Kidney glomerular epithelial cell (primary cell): ENCODE measurements at places on chromosomes 3 and 15.

DNA sequence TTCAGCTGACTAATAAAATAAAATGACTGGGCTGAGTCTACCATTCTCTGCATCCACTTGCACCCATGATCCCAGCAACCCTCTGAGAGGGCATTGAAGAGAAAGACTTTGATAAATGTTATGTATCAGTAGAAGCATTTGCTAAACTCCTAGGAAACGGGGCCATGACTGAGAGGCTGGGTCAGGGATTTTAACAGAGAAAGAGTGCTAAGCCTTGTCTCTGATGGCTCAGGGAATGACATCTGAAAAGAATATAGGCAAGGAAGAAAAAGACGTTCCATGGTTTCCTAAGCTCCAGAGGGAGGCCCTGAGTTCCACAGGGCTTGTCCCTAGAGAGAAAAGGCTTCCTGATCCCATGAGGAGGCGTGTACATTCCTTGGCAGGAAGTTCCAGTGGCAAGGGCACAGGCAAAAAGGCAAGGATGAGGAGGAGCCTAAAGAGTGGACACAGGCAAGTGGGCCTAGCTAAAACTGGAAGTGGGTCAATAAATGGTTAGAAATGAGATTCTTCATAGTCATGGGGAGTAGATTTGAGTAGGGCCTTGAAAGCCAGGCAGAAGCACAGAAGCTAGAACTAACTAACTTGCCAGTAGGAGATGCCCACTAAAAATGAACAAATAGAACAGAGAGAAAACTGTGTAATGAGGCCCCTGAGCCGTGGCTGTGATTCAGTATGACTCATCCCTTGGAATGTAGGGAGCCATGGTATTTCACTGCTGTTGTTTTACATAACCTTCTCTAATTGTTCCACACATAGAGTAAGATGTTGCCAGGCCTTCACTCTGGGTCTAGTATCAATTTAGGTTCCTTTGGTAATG lies 44.9 kb upstream of the MANF start:
- DNase-seq, result peak; percentile 95

GRCh38 chr15:67807141-67807540 lies 18.2 kb upstream of the SKOR1 start:
- DNase-seq, result no peak

GRCh38 chr3:65676580-65676979 lies 362.1 kb downstream of the MAGI1 start:
- DNase-seq, result peak; percentile 5

DNA sequence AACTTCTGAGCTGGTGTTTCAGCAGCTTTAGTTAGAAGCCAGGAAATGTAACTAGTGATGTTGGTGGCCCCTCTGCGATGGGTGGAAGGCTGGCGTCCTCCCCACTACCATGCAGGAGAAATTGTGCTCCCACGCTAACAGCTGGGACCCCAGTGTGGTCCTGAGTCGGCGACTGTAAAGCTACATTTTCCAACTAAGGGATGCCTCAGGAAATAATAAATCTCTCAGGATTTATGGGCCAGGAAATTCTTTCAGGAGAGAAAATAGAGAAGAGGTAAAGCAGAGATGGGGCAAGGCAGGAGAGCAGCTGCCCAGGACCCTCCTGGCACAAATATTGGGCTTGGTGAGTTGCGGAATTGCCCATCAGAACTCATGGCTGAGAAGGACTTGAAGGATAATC lies 186.9 kb downstream of the OPA1 start:
- DNase-seq, result no peak

- peak; percentile 58 for DNase-seq
Measured at GRCh38 chr3:57164657-57165573, at the start of gene IL17RD. Gene IL17RD, minus strand, starts transcription at chr3:57165353. Its CDS starts 67 bp downstream, at chr3:57165286.

DNA sequence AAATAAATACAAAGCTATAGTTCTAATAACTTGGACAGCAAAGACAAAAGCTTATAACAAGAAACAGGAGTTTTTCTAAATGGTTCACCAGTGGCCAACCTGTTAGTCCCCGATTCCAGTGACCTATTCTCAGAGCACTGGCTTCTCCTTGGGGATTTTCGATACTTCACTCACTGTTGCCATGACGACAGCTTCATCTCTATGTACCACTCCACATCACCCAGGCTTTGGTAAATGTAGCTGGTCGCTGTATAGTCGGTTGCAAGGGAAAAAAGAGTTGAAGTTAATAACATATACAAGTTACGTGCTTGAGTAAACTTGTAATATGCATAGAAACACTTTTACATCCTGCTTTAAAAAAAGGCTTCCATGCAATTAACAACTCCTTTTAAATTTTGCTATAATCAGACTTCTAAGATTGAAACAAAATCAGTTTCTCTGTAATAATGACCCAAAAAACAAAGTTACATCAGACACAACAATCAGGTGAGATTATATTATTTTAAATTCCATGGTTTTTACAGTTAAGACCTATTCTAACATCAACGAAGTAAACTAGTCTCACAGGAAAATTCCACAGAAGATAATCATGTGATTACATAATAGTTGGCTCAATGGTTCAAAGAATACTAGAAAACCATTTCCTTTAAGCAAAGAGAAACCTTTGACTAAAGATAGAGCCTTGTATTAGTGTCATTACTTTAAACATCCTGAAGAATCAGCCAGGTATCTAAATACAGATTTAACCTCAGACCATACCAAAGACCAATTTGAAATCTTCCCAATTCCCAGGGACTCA lies 2.9 kb downstream of the CCNL1 start:
- DNase-seq, result peak; percentile 11

DNA sequence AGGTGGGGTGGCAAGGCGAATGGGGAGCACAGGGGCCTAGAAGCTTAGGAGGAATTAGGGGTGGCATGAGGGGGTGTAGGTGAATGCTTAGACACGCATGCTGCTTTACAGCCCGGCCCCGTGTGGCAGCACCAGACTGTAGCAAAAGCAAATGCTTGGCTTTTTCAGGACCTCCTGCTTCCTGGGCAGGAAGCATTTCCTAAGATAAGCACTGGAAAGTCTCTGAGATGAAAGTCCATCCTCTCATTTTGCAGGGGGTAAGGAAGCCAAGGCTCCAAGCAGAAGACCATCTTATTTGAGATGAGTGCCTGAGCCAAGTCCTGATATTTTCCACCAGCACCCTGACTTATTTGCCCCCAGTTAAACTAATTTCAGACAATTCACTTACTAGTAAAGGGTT lies 12.9 kb downstream of the SSUH2 start:
- DNase-seq, result no peak

DNA sequence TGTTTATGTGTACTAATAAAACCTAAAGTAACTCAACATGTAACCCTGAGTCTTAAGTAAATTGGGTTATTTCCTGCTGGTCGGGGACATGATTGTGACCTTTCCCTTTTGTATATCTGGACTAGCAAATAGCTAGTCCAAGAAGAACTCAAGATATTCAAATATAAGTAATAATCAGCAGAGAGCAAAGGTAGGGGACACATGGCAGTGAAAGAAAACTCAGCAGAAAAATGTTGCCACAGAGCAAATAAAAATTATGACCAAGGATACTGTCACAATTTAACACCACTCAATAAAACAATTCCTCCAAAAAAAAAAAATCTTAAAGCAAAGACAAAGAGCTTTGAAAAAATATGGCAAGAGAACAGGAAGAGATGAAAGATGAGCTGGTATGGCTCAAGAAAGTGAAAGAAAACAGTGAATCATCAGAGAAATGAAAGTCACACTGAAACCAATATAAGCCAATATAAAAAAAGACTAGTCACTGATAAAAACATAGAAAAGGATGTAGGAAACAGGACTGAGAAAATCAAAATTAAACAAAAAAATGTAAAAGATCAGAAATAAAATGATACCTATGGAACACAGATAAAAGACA lies 43.4 kb downstream of the HLTF start:
- DNase-seq, result peak; percentile 15

DNA sequence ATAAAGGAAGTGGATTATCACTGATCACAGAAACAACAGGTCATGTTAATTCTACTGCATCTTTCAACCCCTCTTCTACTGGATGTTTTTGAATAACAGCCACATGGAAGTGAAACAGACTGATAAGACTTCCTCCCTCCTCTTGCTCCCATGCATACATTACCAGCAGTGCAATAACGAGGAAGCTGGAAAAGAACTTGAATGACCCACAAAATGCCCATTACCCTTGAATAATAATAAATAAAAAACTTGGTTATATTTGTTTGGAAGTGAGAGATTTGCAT lies 51.6 kb downstream of the RARB start:
- no peak for DNase-seq
